ENCODE measurements at places on chromosomes 13 and 19. TPM values are rescaled to one million over a fixed set of nuclear protein-coding genes. Genes with fewer than 3 reads are reported as not detected.

The CCDC70 gene
- not detected for total RNA-seq

GRCh38 chr19:50490991-50491472, 14.4 kb upstream of the GARIN5A start:
- DNase-seq = no peak
- H3K36me3 ChIP-seq = peaks cover 9% of the 10 kb centered on the region
- peak overlapping the region; percentile 13 for H3K4me3 ChIP-seq
- peaks cover 55% of the 10 kb centered on the region for H3K4me1 ChIP-seq

The NLRP9 gene
- not detected for total RNA-seq

DNA sequence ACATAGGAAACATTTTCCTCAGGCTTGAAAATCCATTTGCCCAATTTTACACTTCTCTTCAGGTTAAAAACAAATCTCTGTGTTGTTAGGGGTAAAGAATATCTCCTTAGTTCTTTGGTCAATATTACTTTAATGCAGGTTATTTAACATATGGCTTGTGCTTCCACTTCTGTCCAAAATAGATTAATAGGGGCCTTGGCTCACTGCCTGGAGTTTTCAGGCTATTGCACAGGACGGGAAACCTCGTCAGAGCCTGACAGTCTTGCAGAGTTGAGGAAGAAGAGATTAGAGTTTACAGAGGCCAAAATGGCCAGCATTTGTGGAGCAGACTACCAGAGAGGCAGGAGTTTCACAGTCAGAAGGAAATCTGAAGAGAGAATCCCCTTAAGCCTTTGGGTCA, 863.9 kb upstream of the GPC6 start:
- H3K4me3 ChIP-seq = no peak overlapping the region
- no peak overlapping the region for H3K27ac ChIP-seq
- no peaks in the 10 kb centered on the region for H3K27me3 ChIP-seq
- H3K36me3 ChIP-seq = no peaks in the 10 kb centered on the region

GRCh38 chr13:58989556-58989955, 1174.2 kb downstream of the DIAPH3 start:
- no peaks in the 10 kb centered on the region for H3K27me3 ChIP-seq
- peaks cover 3% of the 10 kb centered on the region for H3K36me3 ChIP-seq
- no peak overlapping the region for H3K27ac ChIP-seq
- peaks cover 12% of the 10 kb centered on the region for H3K4me1 ChIP-seq

- no peak for DNase-seq
- H3K4me3 ChIP-seq = no peak overlapping the region
- H3K4me1 ChIP-seq = no peaks in the 10 kb centered on the region
Observed at GRCh38 chr19:33438987-33439781, 65.7 kb downstream of the CEBPG start.

The FGF21 gene
- total RNA-seq = not detected

DNA sequence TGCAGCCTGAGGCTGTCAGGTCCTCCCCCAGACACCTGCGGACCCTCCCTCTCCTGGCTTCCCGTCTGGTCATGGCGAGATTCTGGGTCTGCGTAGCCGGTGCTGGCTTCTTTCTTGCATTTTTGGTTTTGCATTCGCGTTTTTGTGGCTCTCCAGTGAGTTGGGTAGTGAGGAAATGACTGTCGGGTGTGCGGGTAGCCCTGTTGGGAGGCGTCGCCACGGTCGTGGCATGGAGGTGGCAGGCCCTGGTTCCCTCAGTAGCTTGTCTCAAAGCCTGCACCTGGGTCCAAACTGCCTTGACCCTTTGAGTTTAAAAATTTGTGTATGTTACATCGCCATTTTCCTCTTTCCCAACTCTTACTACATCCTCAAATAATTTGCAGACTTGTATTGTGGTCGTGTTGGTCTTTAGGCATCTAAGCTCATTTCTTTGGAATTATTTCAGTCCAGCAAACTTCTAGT, 344 bp downstream of the NHLRC3 start:
- no peaks in the 10 kb centered on the region for H3K36me3 ChIP-seq
- H3K27me3 ChIP-seq = no peaks in the 10 kb centered on the region
- peak overlapping the region; percentile 90 for H3K4me3 ChIP-seq
- peaks cover 54% of the 10 kb centered on the region for H3K4me1 ChIP-seq
- peak overlapping the region; percentile 100 for H3K27ac ChIP-seq

The BTBD2 gene
- total RNA-seq = 142 TPM

Data from neural crest cell (in vitro differentiated cells).